Tibial nerve (tissue), 4 donors: ENCODE measurements at places on chromosomes 7 and 10. TPM values are rescaled to one million over a fixed set of nuclear protein-coding genes. Genes with fewer than 3 reads are reported as not detected.

The IL2RA gene
- total RNA-seq = not detected

The INHBA gene
- total RNA-seq = 12.6 TPM

DNA sequence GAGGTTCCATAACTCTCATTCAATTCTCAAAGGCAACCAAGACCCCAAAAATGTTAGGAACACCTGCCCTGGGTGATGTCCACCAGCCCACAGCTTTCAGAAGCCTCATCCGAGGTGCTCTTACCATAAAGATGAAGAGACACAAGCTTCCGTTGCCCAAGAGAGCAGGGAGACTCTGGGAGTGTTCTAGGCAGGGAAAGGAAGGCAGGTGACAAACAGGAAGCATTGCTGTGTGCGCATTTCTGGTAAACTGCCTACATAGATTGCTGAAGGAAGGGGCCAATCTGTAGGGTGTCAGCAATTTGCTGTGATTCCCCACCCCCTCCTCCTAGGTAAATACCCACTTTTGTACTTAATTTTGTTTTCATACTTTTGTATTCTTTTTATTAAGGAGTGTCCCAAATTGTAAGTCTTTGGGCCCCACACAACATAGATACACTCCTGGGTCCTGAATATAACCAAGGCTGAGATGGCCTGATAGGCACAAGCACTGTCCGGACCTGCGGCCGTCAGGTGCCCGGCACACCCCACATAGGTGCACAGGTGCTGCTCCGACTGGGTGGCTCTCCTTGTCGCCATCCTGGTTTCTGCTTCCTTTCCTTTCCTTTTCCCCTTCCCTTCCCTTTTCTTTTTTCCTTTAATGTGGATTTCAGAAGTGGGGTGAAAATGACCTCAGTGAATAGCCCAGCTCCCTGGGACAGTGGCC is 51.4 kb upstream of the SMNDC1 start:
- H3K36me3 ChIP-seq = no peaks in the 10 kb centered on the region
- H3K27ac ChIP-seq = no peak overlapping the region
- H3K27me3 ChIP-seq = no peaks in the 10 kb centered on the region

DNA sequence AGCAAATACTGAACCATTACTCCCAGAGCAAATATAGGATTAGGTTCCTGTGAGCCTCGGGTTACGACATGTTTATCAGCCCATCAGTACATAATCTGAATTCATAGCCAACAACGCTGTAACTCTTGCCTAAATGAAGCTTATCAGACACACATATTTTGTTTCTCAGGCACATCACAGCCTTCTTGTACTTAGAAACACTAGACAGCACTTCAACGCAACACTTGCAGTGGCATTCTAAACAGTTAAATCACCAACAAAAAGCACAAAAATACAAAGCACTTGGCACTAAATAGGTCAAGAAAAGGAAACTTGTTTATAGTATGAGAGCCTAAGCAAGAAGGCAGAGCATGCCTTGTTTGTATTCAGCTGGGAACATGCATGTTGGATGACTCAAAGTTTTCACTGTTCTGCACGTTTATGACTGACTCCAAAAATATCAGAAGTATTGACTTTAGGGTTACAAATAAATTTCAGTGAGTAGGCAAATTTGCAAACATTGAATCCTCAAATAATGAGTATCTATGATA is 75.0 kb downstream of the VPS50 start:
- H3K36me3 ChIP-seq = no peaks in the 10 kb centered on the region
- no peaks in the 10 kb centered on the region for H3K27me3 ChIP-seq
- no peak overlapping the region for H3K27ac ChIP-seq
- H3K4me1 ChIP-seq = no peaks in the 10 kb centered on the region

- no peaks in the 10 kb centered on the region for H3K36me3 ChIP-seq
- no peak for DNase-seq
- H3K27ac ChIP-seq = no peak overlapping the region
- H3K4me1 ChIP-seq = no peaks in the 10 kb centered on the region
- no peak overlapping the region for H3K4me3 ChIP-seq
- no peaks in the 10 kb centered on the region for H3K27me3 ChIP-seq
Measured at GRCh38 chr7:38506004-38506403, 125.2 kb downstream of the AMPH start.

DNA sequence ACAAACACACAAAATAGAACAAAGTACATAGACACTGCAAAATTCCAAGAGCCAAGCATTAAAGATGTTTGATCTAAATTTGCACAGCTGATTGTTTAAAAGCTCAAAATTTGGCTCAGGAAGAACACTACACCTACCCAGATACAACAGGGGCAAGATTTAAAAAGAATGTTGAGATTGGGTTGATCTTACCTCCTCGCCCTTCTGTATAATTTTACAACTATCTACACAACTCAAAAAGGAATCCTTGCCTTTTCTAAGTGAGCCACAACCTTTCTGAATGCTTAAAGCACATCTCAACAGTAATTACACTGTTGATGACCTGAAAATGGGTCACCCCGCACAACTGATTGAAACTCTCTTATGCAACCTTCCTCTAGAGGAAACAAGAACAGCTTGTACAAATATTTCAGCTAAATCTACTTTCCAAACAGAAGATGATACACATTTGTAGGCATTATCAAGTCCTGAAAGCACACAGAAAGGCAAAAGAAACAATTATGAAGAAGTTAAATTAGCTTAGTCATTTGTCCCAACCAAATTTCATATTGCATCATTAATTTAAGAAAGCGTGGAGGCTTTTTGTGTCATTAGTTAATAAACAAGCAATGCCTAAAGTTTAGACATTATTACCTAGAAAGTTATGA is 75.5 kb downstream of the UBE2H start:
- peaks cover 15% of the 10 kb centered on the region for H3K36me3 ChIP-seq
- no peak overlapping the region for H3K27ac ChIP-seq
- H3K27me3 ChIP-seq = no peaks in the 10 kb centered on the region
- peaks cover 15% of the 10 kb centered on the region for H3K4me1 ChIP-seq
- DNase-seq = no peak
- H3K4me3 ChIP-seq = no peak overlapping the region

DNA sequence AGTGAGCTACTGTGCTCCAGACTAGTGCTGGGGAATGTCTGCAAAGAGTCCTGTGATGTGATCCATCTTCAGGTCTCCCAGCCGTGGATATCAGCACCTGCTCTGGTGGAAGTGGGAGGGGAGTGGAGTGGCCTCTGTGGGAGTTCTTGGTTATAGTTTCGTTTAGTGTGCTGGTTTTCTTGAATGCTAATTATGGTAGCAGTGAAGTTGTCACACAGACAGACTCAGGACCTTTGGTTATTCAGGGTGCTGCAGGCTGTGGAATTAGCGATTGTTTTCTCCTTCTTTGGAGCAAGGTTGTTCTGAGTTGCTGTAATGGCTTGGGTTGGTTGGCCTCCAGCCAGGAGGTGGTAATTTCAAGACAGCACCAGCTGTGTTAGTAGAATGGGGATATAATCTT is 132.7 kb upstream of the HGF start:
- no peak for DNase-seq
- H3K4me3 ChIP-seq = no peak overlapping the region
- H3K27ac ChIP-seq = no peak overlapping the region
- no peaks in the 10 kb centered on the region for H3K36me3 ChIP-seq
